ENCODE measurements at places on chromosomes 7 and 10.
A peak's percentile ranks its signal among the peaks of the same experiment; 100 is the strongest.

DNA sequence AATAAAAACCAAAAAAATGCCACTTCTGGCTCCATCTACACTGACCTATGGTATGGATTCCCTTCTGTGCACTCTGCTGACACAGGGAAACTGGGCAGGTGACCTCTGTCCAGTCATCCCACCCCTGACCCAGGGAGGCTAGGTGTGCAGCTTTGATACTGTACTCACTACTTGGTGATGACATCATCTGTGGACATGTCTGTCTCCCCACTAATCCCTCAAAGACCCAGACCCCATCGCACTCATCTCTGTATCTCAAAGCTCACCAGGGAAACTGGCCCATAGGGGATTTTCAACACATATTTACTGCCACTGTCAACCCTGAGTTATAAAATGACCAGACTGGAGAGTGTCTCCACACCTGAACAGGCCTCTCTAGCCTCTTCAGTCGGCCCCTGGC is 10.6 kb downstream of the SGMS1 start:
- no peak for DNase-seq

DNA sequence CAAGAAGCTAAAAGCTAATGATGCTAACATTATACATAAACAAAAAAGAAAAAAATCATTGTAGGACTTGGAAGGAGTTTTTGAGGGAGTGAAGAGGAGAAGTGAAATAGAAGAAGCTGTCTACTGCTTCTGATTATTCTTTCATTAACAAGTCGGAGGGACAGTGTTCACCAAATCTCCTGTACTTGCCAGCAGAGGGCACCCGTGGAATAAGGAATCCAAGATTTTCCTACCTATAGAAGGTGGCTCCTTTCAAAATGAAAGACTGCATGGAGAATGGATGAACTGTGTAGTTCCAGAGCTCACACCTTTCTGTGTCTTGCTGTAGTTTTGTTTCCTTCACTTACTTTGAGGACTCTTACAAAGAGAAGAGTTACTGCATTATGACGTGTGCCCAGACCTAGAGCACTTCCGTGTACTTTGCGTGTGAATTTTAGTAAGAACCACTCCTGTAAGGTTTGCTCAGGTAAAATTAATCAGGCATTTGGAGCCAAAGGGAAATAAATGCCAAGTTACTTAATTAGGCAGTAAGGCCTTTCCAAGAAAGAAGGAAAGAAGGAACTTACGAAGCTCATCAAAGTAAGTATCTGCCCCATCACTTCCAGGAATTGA is 145.1 kb downstream of the SEMA3D start:
- peak; percentile 48 for DNase-seq

- no peak for DNase-seq
Observed at GRCh38 chr10:101933976-101934375, 90.4 kb upstream of the KCNIP2 start.

- DNase-seq: no peak
Observed at GRCh38 chr10:34726862-34727261, 88.2 kb downstream of the PARD3 start.

- DNase-seq: peak; percentile 23
Observed at GRCh38 chr10:52951824-52952223, 179.2 kb upstream of the MBL2 start.

DNA sequence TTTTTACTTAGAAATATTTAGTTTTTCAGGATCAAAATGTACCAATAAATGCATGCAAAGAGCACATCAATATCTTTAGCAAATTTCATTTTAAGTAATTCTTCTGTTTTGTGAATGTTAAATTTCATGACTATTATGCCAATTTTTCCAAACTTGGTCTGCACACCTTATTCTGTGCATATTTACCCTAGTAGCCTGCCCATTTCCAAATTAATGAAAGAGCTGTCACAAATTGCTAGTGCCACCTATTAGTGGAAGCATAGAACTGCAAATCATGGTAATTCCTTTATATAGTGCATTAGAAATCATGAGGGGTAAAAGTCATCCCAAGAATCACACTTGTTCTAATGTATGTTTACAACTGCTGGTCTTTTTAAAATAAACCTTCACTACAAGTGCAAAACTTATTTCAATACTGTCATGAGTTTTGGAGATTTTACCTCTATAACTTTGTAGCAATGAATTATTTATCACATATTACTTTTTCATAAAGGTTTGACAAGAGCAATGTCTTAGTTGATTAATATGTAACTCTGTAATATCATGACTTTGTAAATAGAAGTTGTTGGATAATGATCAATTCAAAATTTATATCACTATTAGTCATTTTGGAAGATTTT is 5.7 kb downstream of the SEMA3A start:
- DNase-seq: no peak

DNA sequence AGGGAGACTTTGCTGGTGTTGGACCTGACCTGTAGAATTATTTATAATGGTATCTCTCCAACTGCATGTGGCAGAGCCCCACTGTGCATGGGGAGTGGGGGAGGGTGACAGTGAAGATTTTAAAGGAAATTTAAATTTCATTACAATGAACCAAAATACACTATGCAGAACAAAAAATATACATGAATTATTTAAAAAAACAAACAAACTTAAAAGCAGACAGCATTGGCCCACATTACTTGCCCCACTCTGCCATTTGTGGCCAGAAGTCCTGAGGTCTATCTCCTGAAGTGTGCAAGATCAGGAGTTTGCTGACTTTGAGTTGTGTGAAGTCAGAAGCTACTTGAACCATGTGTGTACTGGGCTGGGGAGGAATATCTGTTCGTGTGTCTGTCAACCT is 40.5 kb downstream of the AP3M1 start:
- DNase-seq: no peak

- DNase-seq: no peak
Observed at GRCh38 chr10:93874309-93875031, 19.3 kb upstream of the SLC35G1 start.

DNA sequence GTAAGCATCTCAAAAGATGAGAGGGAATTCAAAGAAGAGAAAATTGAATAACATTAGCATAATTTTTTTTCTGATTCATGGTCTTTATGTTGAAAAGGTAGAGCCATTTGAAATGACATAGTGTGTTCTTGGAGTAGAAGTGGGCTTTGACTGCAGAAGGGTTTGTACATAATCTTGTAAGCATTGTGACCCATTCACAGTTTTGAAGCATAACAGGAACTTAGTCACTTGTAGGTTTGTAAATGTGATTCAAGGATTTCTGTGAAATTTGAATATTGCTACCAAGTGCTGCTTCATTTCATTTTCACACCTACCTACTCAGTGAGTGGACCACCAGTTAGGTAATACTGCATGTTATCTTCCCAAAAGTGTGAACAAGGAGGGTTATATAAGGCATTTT is 68.6 kb downstream of the PON1 start:
- no peak for DNase-seq

GRCh38 chr10:43653746-43654145 is 5.1 kb upstream of the ZNF32 start:
- no peak for DNase-seq

GRCh38 chr7:132108563-132108962 is 467.7 kb downstream of the PLXNA4 start:
- DNase-seq: no peak

GRCh38 chr7:153887749-153888569 is 164.2 kb upstream of the DPP6 start:
- DNase-seq: no peak

GRCh38 chr7:33130184-33130583 is 820 bp downstream of the BBS9 start:
- DNase-seq: no peak

DNA sequence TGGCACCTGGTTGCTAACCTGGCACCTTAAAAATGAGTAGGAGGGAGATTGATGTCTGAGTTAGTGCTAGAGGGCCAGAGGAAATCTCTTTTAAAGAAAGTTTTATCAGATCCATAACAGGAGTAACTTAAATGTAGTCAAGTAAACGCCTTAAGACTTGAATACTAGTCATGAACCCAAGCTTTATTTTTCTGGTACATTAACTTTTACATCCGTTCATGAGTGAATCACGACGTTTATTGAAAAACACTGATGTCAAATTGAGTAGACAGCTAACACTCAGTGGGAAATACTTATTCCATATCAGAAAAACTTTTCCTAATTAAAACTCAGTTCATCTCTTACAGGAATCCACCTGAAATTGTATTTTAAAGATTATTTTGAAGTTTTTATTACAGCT is 6.9 kb upstream of the LAMB1 start:
- DNase-seq: no peak

DNA sequence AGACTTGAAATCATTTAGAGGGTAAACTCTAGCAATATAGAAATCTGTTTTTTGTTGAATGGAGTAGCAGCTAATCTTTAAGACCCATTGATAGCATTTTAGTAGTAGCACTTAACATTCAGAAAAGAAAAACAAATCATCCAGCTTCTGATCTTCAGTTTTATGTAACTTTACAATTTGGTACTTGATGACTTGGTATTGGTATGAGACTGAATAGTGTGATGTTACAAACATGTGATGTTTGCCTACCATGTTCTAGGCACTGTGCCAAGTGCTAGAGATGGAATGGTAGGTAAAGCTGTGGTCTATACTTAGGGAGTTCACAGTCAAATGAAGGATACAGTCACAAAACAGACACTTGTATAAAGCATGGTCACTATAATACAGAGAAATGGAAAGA is 21.3 kb downstream of the ZEB1 start:
- DNase-seq: no peak

DNA sequence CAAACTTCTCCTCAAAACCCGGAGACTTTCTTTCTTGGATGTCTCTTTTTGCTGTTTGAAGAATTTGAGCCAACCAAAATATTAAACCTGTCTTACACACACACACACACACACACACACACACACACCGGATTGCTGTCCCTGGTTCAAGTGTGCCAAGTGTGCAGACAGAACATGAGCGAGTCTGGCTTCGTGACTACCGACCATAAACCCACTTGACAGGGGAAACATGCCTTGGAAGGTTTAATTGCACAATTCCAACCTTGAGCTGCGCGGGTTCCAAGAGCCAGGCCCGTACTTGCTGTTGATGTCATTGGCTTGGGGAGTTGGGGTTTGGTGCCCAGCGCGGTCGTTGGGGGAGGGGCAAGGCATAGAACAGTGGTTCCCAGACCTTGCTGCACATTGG is 1.7 kb downstream of the EGFR start:
- no peak for DNase-seq

GRCh38 chr10:100829933-100830727 is 82.6 kb upstream of the SLF2 start:
- DNase-seq: peak; percentile 46

DNA sequence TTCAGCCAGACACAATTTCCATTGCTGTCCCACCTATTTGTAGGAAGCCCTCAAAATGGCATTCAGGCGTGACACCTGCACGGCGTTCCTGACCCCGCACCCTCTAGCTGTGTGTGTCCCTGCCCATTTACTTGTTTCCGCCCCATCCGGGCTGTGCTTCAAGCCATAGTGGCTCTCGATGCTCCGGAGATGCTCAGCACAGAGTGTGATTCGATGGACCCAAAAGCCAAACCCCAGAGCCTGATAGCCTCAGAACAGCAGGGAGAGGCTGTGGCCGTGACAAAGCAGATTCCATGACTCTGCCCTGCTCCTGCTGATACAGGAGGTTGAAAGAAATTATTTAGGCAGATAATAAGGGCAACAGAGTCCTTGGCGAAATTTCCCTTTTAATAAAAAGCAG is 13.4 kb downstream of the BUD31 start:
- DNase-seq: no peak
